MM.1S (cell line): ENCODE measurements at places on chromosomes 12 and 14.

DNA sequence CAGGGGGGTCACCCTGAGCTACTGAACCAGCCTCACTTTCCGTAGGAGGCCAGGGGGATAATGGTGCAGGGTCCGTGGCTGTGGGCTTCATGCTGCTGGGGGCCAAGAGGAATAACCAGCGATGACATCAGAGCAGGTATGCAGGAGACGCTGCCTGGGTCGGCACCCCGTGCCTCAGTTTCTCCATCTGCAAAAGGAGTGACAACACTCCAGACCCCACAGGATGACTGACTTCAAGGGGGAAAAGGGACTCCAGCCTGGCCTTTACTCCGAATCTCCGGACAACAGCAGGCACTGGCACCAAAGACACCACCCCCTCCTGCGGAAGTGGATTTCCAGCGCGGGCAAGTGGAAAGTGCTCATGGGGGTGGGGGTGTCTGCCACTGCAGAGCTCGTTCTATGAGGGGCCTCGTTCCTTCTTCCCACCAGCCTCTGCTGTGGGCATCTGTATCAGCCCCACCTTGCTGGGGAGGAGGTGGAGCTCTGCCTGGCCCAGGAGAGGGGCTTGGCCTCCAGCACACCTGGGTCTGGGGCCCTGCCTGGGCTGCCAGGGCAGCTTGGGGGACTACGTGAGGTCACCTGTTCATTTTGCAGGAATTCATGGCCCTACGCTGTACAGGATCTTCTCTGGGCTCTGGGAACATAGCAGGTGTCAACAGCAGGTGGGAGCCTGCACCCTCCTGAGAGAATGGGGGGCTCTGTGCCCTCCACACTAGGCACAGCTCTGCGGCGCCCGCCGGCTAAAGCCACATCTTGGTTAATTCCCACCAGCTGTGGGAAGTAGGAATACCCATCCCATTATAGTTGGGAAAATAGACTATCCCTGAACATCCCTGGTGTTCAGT, 216.6 kb upstream of the C14orf180 start:
- H3K27me3 ChIP-seq = peaks cover 26% of the 10 kb centered on the region
- no peaks in the 10 kb centered on the region for H3K4me1 ChIP-seq
- H3K4me3 ChIP-seq = no peak overlapping the region
- no peak for DNase-seq
- no peak overlapping the region for H3K27ac ChIP-seq

- H3K4me1 ChIP-seq = no peaks in the 10 kb centered on the region
- no peaks in the 10 kb centered on the region for H3K36me3 ChIP-seq
- H3K27me3 ChIP-seq = no peaks in the 10 kb centered on the region
- H3K4me3 ChIP-seq = no peak overlapping the region
- DNase-seq = no peak
- no peak overlapping the region for H3K27ac ChIP-seq
These were observed 9.2 kb upstream of the MMP17 start for GRCh38 chr12:131818821-131819585.

- no peak overlapping the region for H3K4me3 ChIP-seq
- no peak overlapping the region for H3K27ac ChIP-seq
- no peaks in the 10 kb centered on the region for H3K36me3 ChIP-seq
- DNase-seq = no peak
These were observed 171.4 kb downstream of the PHETA1 start for GRCh38 chr12:111197376-111197944.

DNA sequence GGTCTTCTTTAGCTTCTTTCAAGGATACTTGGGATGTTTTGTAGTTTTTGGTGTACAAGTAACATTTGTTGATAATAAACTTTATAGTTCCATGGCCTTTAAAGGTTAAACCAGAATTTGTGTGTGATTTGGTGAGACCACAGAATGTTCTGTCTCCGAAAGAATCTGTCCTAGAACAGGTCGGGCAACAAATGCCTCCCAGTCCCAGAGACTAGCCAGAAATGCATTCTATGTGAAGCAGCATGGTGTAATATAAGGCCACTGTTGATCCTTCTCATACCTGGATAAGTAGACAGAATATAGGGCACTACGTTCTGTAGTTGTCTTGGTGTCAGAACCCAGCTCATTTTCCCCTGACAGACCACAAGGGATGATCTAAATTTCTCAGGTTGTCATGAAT, 10.0 kb downstream of the STYK1 start:
- no peak overlapping the region for H3K27ac ChIP-seq
- H3K4me1 ChIP-seq = no peaks in the 10 kb centered on the region
- no peaks in the 10 kb centered on the region for H3K27me3 ChIP-seq
- no peak overlapping the region for H3K4me3 ChIP-seq
- DNase-seq = no peak

DNA sequence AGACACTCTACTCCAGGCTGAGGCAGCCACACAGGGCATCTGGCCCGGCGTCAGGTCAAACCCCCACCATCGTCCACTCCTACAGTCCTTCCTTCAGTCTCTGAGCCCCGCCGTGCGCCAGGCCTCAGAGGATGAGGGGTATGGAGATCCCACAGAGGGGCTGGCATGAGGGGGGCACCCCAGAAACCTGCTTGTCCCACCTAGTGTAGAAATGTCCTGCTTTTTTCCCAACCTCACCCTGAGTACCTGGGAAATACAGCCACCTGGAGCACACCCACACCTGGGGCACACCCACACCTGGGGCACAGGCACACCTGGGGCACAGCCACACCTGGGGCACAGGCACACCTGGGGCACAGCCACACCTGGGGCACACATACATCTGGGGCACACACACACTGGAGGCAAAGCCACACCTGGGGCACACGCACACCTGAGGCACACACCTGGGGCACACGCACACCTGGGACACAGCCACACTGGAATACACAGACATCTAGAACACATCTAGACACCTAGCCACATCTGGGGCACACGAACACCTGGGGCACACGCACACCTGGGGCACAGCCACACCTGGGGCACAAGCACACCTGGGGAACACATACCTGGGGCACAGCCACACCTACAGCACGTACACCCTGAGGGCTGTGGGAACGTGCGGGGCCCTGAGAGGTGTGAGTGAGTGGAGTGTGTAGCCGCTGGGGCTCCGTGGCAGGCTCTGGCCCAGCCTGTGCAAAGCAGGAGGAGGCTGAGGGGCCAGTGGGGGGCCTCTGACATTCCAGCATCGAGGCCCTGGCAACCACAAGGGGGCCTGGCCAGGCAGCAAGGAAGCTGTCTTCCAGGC, 18.4 kb downstream of the AKT1 start:
- no peak overlapping the region for H3K4me3 ChIP-seq
- H3K27me3 ChIP-seq = no peaks in the 10 kb centered on the region
- H3K36me3 ChIP-seq = no peaks in the 10 kb centered on the region
- DNase-seq = no peak

DNA sequence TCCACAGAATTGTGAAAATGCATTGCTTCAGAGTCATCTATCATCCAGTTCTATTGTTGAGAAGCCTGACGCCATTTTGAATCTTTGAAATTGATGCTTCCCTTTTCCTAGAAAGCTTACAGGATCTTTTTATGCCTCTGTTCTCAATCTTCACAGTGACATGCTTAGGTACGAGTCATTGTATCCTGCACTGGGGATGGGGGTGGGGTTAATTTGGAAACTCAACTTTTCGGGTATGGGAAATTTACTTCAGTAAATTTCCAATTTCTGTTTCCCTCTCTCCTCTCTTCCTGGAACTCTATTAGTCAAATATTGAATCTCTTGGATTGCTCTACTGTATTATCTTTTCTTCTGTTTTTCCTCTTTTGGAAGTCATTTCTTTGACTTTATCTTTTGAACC, 24.5 kb downstream of the RNASE10 start:
- no peak overlapping the region for H3K27ac ChIP-seq
- no peaks in the 10 kb centered on the region for H3K27me3 ChIP-seq
- no peaks in the 10 kb centered on the region for H3K36me3 ChIP-seq
- DNase-seq = no peak
- H3K4me3 ChIP-seq = no peak overlapping the region

DNA sequence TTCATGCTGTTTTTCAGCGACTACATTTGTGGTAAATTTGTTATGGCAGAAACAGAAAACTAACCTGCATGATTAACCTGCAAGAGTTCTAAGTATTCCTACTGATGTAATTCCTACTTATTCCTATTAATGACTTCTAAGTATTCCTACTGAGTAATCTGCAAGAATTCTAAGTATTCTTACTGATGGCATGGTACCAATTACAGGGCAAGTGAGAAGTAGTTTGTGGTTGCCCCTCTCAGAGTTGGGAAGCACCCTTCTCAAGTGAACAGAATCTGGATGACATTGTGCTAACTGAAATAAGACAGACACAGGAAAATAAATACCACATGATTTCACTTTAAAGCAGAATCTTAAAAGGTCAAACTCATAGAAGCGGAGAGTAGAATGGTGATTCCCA, 100.9 kb upstream of the CPNE8 start:
- H3K4me1 ChIP-seq = no peaks in the 10 kb centered on the region
- no peak for DNase-seq
- H3K27me3 ChIP-seq = no peaks in the 10 kb centered on the region
- H3K36me3 ChIP-seq = no peaks in the 10 kb centered on the region

- H3K27me3 ChIP-seq = no peaks in the 10 kb centered on the region
- no peak overlapping the region for H3K27ac ChIP-seq
- no peaks in the 10 kb centered on the region for H3K4me1 ChIP-seq
These were observed 54.4 kb upstream of the HMGA2 start for GRCh38 chr12:65769880-65770279.

DNA sequence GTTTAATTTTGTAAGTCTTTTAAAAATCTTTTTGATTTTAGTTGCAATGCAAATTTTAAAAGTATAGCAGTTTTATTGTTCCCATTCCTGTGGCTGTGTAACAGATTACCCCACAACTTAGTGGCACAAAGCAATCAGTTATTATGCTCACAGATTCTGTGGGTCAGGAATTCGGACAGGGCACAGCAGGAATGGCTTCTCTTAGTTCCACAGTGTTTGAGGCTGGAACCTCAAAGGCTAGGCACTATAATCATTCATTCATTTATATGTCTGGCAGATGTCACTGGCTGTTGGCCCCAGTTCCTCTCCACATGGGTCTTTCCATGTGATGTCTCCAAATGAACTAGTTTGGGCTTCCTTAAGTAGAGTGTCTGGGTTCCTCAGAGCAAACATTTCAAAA, 193.3 kb downstream of the RAD51B start:
- H3K27ac ChIP-seq = no peak overlapping the region
- H3K4me1 ChIP-seq = no peaks in the 10 kb centered on the region
- DNase-seq = no peak
- no peak overlapping the region for H3K4me3 ChIP-seq

GRCh38 chr12:31572900-31573600, 17.9 kb downstream of the DENND5B start:
- DNase-seq = no peak
- no peak overlapping the region for H3K27ac ChIP-seq
- H3K27me3 ChIP-seq = no peaks in the 10 kb centered on the region
- peaks cover 17% of the 10 kb centered on the region for H3K4me1 ChIP-seq
- no peaks in the 10 kb centered on the region for H3K36me3 ChIP-seq
